ENCODE measurements at places on chromosomes 2 and 18.

- DNase-seq, result no peak
Measured at GRCh38 chr2:147818741-147819140, 26.1 kb upstream of the ACVR2A start.

GRCh38 chr2:66426244-66427111 lies 8.4 kb upstream of the MEIS1 start:
- no peak for DNase-seq

- no peak for DNase-seq
Measured at GRCh38 chr2:109173311-109174171, 44.5 kb downstream of the SH3RF3 start.

DNA sequence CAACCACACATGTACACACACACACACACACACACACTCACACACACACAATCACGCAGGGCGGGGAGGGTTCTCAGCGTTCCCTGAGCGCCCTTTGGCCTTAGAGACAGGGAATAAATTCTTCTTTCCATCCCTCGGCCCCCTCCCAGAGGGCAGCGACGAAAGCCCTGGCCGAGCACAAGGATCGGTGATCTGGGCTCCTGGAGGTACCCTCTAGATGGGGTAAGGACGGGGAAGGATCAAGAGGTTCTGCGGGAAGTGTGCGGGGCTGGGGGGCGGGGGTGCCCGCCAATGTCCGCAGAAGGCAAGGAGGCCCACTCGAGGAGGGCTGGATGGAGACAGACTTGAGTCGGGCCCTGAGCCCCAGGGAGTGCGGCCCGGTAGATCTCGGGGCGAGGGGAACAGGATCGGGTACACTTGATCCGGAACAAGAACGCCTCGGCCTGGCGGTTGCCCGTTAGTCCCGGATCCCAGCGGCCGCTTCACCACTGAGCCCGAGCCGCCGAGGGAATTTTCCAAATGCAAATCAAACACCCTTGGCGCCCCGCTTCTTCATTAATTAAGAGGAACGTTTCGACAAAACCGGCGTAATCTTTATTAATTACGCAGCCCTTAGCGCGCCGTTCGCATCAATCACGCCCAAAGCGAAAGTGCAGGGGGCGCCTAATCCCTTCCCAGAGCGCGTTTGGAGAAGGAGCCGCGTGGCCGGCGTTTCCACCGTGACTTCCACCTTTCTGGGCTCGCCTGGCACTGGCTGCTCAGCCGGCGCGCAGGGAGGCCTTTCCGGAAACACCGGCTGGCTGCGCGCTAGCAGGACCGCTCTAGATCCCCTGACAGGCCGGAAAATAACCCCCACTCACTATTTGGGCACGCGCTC lies 7.0 kb upstream of the PAX3 start:
- DNase-seq, result no peak

DNA sequence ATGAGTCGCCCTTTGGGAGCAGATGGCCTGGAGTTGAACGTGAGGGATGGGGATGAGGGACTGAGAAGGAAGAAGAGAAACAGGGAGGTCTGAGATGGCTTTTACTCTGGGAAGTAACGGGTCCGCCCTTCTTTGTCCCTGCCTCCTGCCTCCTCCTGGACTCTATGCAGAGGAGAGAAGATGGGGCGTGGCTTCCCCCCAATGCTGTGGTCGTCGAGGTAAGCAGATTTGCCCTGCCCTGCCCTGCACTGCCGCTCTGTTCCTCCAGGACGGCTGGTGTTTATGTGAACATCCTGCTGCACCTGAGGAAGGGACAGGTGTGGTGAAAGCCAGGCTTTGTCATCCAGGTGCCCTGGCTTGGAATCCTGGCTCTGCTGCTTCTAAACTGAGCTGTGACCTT lies 13.5 kb upstream of the NTSR2 start:
- no peak for DNase-seq
